ENCODE measurements at places on chromosomes 7 and 10.

- DNase-seq = no peak
Measured at GRCh38 chr10:43238462-43238861, 28.4 kb downstream of the RASGEF1A start.

DNA sequence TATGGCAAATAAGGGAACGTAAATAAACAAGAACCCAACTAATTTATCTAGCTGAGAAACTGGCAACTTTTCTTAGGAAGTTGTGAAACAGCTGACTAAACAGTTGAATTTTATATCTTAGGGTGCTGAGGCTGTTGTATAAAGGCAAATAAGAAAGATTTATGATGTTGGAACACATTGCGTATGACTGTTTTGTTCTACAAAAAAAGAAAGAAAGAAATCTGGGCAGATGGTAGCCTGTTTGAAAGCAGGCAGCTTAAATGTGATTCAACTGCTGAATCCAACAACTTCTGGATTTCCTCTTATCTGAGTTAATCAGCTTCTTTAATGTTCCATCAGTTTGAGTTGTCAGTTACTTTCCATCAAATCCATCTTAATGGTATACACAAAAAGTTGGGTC, 214.5 kb downstream of the SNX13 start:
- DNase-seq = no peak

DNA sequence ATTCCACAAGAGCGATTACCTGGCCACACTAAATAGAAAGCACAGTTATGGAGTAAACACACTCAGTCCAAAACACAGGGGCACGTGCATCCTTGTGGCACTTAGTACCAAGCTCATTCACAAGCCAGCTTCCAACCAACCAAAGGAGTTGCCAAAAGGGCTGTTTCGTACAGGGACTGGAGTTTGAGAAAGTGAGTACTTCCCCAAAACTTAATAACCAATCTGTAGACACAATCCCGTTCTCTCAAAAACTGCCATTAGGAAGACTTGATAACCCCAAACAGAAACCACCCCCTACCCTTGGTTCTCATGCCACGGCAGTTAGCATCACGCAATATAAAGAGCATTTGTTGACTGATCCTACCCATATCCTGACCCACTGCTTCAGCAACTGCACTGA, 166.2 kb upstream of the ASAH2 start:
- no peak for DNase-seq

DNA sequence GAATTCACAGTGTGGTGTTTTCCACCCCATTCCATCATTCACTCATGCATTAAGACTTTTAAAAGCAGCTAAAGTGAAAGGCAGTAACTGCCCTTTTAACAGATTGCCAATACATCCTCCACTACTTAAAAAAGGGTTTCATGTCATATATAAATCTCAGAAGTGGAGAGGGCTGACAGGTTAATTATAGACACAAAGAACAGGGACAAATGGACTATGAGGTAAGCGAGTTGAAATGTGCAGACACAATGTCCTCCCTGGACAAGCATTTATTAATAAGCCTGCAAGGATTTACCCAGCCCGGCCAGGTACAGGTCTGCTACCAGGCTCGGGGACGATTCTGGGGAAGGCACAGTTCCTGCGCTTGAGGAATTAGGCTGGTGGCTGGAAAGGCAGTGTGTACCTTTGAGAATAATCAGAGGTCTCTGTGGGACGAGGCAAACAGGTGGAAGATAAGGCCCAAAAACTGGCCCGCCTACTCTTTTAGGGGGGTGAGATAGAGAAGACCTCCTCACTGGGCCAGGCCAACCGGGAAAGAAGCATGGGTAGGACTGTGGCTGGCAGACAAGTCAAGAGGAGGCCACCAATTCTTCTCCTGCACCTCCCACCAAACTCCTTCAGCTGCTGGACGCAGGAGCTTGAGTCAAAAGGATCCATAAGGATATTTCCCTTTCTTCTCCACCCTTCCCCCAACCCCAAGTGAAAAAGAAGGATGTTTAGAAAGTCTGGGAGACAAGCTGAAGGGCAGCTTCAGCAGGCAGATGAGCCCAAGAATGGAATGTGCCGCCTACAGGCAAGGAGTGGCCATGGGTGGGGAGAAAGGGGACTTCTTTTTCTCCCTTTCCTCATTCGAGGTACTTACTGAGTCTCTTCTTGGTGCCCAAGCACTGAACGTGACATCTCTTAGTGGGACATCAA, 1.5 kb downstream of the PDLIM1 start:
- DNase-seq = no peak

GRCh38 chr10:89504691-89505090, 30.7 kb downstream of the SLC16A12 start:
- no peak for DNase-seq

DNA sequence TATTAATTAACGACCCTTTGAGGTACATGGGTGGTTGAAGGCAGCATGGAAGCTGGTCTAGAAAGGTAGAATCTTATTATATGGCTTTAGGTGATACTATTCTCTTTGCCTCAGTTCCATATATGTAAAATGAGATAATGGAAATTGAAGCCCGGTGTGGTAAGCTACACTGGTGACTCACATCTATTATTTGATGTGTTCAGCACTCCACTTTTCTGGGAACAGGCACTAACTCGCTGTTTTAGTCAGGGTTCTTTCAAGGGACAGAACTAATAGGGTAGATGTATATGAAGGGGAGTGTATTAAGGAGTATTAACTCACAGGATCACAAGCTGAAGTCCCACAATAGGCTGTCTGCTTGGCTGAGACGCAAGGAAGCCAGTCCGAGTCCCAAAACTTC, 4.4 kb upstream of the TRUB1 start:
- DNase-seq = peak; percentile 63

- DNase-seq = peak; percentile 87
Measured at GRCh38 chr10:17273403-17273802, 45.4 kb downstream of the VIM start.

- peak; percentile 59 for DNase-seq
Measured at GRCh38 chr10:58028597-58029366, 238.9 kb downstream of the IPMK start.

GRCh38 chr7:47179812-47180515, 401.9 kb downstream of the TNS3 start:
- peak; percentile 70 for DNase-seq

DNA sequence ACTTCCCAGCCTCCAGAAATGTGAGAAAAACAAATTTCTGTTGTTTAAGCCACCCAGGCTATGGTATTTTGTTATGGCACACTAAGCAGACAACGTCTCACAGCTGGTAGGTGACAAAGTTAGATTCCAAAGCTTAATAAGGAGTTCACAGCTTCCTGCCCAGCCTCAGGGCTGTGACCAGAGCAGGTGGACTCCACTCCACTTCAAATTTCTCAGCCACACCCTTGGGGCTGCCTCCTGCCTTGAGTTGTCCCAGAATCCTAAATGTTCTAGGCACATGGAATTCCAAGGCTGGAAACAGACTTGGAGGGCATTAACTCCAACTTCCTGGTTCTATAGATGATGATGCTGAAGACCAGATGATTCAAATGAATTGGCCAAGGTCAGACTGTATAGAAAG, 310.7 kb downstream of the GRID1 start:
- no peak for DNase-seq

DNA sequence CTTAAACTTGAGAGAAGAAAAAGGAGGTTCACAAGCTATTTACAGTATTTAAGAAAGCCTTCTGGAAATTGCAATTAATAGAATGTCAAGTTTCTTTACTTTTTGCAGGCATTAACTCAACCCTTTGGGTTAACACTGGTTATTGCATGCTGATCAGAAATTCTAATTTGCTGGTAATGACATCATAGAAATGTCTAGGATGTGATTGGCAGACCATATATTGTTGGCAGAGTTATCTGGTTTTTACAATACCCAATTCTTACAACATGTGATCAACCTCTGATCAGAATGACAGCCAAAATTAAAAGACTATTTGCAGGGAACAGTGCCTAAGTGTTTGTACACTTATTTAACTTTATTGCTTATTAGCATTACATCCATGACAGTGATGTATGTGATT, 1.6 kb upstream of the CASD1 start:
- DNase-seq = no peak

GRCh38 chr7:69610374-69611084, 12.3 kb downstream of the AUTS2 start:
- DNase-seq = no peak

GRCh38 chr10:133565441-133566294, at the start of gene SYCE1:
SYCE1 (minus strand) TSS chr10:133565583; CDS start chr10:133565529, 54 bp downstream.
- DNase-seq = no peak

- DNase-seq = no peak
Measured at GRCh38 chr7:137743021-137743420, 103.8 kb downstream of the DGKI start.

- peak; percentile 68 for DNase-seq
Measured at GRCh38 chr10:67697724-67698131, 1.7 kb upstream of the CTNNA3 start.

GRCh38 chr10:119408969-119409371, 133.5 kb downstream of the RGS10 start:
- peak; percentile 31 for DNase-seq

- no peak for DNase-seq
Measured at GRCh38 chr10:21975378-21975990, 28.0 kb downstream of the DNAJC1 start.

DNA sequence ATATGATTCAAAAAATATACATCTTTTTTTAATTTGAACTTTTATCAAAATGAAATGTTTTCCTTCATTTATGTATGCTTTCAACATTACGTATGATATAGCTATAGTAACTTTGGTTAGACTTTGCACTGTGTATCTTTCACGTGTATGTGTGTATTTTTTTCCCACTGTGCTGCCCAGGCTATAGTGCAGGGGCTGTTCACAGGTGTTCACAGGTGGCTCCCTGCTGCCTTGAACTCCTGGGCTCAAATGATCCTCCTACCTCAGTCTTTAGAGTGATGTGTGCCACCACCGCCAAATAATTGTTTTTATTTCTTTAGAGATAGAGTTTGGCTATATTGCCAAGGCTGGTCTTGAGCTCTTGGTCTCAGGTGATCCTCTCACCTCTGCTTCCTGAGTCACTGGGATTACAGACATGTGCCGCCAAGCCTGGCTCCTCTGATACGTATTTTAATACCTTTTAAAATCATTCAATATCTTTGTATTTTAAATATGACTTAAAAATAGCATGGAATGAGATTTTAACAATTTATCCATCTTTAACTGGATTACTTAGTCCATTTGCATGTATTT, 29.0 kb downstream of the FANK1 start:
- no peak for DNase-seq

DNA sequence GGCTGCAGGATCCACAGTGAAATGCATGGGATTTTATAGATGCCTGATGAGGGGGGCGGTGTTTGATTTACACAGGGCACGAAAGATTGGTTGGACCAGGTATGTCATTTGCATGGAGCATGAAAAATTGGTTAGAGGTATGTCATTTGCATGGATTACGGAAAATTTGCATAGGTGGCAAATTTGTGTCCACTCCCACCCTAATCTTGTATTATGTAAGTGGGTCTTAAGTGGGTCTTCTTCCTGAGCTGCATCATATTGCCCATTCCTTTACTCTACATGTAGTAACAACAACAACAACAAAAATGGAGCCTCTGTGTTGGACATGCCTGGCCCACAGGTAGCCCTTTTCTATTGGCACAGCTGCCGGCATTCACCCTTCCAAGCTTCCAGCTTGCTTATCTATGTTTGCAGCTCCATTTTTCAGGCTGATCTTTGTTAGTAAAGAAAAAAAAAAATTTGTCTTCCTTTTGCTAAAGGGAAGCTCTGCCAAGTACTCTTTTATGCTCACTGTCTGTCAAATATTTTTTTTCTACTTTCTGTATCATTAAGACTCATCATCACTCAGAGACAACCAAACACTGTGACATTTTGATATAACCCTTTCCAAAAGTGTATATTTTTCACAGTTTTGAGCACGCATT, 10.3 kb upstream of the ZNF273 start:
- DNase-seq = no peak

- DNase-seq = peak; percentile 67
Measured at GRCh38 chr10:75358835-75359421, 42.6 kb downstream of the ZNF503 start.

DNA sequence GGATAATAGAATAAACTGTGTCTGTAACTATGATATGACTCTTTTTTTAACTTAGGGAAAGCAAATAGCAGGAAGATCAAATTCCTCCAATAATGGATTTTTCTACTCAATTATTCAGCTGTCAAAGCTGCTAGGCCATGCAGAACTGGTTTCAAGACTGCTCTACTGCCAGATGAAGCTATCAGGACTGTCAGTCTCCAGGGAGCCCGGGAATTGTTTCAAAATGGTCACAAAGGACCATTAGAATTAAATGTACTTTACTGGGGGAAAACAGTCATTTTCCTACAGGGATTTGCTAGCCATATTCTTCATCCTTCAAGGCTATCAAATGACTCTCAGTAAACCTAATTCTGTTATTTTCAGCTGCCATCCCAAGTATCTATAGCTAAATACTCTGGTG, 276.3 kb downstream of the LHFPL3 start:
- DNase-seq = no peak

DNA sequence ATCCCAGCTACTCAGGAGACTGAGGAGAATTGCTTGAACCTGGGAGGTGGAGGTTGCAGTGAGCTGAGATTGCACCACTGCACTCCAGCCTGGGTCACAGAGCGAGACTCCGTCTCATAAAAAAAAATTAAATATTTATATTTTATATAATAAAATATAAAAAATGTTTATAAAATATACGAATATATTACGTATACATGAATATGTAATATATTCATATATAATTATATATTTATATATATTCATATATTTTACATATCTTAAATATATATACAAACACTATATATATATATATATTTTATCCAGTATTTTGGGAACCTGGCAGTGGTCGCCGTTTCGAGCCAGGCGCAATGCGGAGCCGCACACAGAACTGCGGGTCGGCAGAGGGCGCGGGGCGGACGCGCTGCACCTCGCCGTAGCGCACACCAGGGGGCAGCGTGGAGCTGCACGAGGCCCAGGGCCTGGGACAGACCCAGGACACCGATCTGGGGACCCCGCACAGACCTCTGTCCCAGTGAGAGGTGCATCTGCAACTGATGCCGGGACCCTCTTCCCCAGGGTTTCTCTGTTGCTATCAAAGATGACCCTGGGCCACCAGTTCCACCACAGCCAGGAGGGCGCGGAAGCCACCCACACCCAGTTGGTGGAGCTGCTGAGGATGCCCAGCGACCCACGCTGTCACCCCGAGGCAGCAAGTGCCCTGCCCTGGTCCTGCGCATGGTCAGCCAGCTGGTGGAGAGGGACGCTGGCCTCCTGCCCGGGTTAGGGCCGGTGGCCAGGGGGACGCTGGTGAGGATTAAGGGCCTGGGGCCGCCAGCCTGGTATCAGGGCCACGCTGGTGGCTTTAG, 22.7 kb downstream of the AP5Z1 start:
- DNase-seq = peak; percentile 20

DNA sequence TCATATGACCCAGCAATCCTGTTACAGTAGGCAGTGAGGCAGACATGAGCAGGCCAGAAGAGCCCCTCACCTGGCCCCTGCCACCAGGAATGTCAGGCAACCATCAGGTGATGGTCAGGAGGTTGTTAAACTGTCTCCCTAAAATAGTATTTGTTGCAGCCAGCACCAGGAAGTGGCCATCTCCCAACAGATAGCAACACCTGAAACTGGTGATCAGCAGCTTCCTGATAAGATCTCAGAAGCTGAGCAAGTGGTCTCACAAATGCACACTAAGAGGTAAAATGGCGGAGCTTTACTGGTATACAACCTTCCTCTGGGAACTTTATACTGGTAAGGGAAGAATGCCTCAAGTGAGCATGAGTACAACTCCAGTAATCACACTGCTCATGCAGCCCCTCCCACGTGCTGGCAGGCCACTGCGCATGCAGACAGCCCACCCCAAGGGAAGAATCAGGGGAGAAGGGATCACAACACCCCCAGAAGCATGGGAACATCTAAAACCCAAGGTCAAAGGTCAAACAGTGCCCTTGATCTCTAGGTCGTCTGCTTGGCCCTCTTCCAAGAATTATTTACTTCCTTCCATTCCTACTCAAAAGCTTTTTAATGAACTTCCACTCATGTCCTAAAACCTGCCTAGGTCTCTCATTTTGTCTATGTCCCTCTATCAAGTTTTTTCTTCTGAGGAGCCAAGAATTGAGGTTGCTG, 133.5 kb downstream of the DOCK4 start:
- DNase-seq = no peak

All from iris pigment epithelial cell (primary cell).